ENCODE measurements at places on chromosomes 12 and 14.

- DNase-seq = no peak
Measured at GRCh38 chr14:101796016-101796415, 34.5 kb downstream of the PPP2R5C start.

DNA sequence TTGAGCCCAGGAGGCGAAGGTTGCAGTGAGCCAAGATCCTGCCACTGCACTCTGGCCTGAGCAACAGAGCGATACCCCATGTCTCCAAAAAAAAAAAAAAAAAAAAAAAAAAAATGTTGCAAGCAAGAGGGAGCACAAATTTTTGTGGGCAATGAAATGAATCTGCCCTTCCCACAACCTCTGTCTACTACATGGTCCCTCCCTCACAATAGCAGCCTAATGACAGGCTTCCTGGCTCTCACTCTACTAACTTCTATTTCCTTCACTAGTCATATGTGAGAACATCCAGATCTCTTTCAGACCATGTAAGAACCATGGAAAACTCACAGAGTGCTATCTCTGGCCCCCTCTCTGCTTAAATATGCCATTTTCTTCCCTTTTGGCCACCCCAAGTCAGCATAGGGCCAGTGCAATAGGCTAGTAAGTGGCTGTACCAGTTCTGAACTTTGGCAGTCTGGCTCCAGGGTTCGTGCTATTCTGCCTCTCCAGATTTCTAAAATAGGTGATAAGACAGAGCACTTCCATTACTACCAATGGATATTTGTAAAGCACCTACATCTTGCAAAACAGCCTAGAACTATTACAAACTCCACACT is 7.1 kb downstream of the OSBPL8 start:
- DNase-seq = no peak

GRCh38 chr12:76106631-76107030 is 22.1 kb upstream of the NAP1L1 start:
- DNase-seq = no peak

- no peak for DNase-seq
Measured at GRCh38 chr12:6204533-6205143, 4.4 kb downstream of the CD9 start.

- DNase-seq = no peak
Measured at GRCh38 chr12:78865516-78865915, 942 bp downstream of the SYT1 start.

DNA sequence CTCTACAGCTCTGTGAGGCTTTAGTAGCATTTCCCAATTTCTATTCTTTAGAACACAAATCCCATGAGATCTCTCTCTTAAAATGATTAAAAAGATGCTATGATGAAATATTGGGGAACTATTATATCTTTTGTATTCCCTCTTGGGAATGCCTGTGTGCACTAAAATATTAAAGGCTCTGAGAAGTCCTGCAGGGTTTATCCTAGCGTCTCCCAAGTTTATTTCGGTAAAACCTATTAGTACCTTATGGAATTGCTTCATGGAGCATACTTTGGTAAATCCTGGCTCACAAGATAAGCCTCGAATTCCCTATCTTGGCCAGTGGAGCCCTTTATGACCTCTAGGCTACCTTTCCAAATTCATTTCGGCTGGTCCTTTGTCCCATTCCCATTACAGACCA is 306.8 kb downstream of the VRK1 start:
- DNase-seq = no peak

- DNase-seq = no peak
Measured at GRCh38 chr12:3685830-3686229, 67.1 kb downstream of the CRACR2A start.

DNA sequence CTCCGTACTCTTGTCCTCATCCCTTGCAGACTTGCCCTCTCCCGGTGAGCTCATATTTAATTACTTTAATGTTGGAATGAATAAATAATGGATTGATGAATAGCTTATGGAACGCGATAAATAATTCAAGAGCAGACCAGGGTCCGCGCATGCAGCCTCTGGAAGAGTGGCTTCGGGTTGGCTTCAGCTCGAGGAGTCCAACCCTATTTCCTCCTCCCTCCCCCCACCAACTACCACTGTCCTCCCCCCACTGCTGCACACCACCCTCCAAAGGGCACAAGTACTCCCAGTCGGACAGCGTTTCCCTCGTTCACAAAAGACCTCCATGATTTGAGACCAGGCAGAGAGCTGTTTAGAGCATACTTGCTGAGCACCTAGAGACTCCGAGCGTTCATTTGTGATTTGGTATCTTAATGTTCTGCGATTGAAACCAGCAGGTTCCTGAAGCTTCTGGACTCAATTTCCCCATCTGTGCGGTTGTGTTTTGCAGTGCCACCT is 647 bp upstream of the SIX1 start:
- DNase-seq = no peak

- DNase-seq = no peak
Measured at GRCh38 chr12:48901278-48901677, 24.0 kb downstream of the FKBP11 start.

DNA sequence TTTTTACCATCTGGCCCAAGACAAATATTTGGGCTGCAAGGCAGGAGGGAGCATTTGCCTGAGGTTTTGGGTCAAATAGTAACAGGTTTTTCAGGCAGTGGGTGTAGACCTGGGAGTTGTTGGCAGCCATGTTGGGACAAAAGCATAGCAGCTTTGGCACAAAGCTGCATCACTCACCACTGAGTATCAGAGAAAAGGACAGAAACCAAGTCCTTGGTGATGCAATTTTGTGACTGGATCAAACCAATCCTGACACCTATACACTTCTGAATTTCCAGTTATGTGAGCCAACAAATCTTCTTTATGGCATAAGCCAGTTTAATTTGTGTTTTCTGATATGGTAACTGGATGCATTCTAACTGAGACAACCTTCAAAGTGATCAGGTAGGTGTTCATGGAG is 144.8 kb upstream of the KRR1 start:
- no peak for DNase-seq

- peak; percentile 77 for DNase-seq
Measured at GRCh38 chr14:56119201-56119981, 1.2 kb downstream of the PELI2 start.

DNA sequence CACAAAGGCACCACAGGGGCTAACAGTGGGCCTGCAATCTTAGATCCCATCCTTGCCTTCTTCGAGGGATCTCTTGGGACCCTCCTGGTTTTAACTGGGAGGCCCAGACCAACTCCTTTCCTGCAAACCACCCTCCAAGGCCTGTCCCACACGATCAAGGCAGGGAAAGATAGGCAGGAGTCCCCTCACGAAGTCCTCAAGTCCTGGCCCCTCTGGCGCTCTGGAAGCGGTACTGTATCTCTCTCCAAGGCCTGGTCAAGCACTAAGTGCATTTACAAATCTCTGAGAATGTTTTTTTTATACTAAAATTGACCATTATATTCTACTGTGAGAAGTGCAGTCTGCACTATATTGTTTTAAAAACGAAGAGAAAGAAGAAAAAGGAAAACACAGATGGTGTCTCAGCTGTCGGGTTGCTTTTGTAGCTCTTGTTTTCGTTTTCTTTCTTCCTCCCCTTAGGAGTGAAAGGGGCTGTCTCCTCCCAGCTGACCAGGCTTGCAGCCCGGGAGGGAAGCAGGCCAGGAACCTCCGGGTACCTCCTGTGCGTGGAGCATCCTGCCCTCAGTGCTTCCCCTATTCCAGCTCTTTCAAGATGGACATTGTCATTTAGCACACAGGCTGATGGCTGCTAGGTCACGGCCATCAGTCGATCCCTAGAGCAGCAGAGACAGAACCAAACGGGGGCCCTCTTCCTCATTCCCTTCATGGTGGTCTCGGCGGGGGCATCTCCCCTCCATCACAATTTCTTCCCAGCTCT is 56.7 kb downstream of the FAM222A start:
- peak; percentile 56 for DNase-seq

GRCh38 chr14:38257507-38257906 is 1.6 kb upstream of the CLEC14A start:
- no peak for DNase-seq

- no peak for DNase-seq
Measured at GRCh38 chr14:75803765-75804164, 142.7 kb downstream of the TTLL5 start.

- peak; percentile 73 for DNase-seq
Measured at GRCh38 chr14:105499256-105500035, 8.4 kb downstream of the TEDC1 start.

DNA sequence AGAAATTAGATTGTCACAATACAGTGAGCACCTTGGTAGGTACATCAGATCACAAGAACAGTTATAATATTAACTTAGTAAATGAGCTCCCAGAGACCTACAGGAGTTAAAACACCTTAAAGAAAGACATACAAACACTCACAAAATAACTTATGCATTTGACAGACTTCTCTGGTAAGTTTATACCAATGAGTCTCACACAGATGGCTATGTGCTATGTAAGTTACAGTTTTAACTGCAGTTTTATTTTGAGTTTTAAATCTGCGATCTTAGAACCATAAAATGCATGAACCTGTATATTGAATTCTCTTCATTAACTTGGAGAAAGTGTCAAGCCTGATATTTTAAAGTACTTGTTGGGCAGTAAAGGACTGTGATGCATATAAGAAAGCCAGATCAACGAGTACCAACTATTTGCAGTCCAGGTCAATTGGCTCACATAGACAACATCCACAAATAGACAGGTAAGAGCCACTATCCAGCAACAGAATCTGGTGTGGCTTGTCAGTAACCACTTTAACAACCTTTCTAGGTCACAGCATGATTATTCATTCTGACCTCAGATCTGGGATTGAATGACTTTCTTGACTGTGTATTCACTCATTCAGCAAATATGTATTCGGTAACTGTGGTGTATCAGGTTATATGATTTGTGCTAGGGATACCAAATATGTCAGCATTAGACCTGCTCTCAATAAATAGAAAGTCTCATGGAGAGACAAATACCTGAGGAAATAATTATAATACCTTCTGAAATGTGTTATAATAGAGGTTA is 856.6 kb upstream of the MGAT4C start:
- DNase-seq = no peak

GRCh38 chr14:77663293-77663692 is 44.5 kb downstream of the ALKBH1 start:
- DNase-seq = no peak

GRCh38 chr12:6451348-6452244 is at the start of gene TAPBPL:
Gene TAPBPL (plus strand): TSS chr12:6452042. CDS start chr12:6452249, 207 bp downstream.
- peak; percentile 93 for DNase-seq

DNA sequence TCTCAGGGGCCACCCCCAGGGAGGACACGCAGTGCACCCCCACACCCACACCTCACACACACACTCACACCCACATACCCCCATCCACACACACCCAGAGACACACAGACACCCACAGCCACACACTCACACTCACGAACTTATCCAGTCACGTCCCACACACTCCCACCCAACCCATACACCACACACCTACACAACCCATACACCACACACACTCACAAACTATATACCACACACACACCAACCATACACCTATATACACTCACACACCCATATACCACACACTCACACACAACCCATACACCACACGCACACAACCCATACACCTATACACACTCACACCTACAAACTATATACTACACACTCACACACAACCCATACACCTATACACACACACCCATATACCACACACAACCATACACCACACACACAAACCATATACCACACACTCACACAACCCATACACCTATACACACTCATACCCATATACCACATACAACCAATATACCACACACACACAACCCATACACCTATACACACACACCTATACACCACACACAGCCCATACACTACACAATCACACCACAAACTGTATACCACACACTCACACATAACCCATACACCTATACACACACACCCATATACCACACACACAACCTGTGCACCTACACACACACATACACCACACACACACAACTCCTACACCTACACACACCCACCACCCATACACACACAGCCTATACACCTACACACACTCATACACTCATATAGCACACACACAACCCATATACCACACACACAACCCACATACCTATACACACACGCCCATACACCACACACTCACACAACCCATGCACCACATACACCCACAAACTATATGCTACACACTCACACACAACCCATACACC is 42.7 kb downstream of the TMEM121 start:
- DNase-seq = no peak

DNA sequence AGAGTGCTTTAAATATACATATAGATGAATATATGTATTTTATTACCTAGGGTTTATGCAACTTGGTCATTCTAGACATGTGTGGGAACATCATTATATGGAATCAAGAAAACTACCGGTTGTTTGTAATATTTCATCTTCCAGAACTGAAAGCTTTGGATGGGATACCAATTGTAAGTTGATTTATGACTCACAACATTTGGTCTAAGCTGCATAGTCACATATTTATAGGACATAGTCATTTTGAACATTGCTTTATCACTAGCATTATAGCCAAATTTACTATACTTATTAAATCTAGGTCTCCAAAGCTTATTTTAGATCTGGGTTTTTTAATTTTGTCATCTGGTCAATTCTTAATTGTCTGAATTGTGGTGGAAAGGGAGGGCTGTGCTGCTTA is 83.7 kb upstream of the PCNX4 start:
- DNase-seq = no peak

DNA sequence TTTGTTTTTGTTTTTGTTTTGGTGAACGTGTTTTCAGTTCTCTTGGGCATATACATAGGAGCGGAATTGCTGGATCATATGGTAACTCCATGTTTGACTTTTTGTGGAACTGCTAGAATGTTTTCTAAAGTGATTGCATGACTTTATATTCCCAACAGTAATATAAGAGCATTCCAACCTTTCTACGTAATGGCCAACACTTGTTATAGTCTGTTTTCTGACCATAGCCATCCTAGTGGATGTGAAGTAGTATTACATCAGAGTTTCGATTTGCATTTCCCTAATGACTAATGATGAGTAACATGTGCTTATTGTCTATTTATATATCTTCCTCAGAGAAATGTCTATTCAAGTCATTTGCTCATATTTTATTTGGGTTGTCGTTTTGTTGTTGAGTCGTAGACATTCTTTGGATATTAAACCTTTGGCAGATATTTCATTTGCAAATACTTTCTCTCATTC is 268.7 kb downstream of the AEBP2 start:
- no peak for DNase-seq

GRCh38 chr14:56207626-56208292 is 89.5 kb downstream of the PELI2 start:
- no peak for DNase-seq

DNA sequence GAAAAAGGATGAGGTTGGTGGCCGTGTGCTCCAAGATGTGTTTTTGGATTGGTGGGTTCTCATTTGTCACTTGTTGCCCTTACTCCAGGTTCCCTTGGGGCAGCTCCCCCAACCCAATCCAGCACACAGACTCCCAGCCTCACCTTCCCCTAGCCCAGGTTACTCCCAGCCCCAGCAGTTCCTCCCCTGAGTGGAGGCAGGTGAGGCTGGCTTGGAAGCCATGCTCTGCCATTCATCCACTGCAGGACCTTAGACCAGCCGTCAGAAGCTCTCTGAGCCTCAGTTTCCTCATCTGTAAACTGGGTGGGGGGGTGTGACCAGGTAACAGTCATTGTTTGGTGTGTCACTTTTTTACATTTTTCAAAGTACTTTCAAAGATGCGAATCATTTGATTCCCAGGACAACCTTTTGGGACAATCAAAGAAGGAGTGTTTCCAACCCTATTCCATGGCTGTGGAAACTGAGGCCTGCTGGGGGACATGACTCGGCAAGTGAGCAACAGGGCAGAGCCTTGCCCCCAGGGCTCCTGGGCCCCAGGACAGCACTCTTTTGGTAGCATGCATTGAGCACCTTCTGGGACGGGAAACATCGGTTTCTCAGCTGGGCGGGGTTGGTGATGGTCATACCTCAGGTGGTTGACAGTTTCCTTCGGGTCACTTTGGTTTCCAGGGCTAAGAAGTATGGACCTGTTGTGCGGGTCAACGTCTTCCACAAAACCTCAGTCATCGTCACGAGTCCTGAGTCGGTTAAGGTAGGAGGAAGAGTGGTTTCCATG is 7.2 kb downstream of the CYP46A1 start:
- no peak for DNase-seq

Data from sigmoid colon (tissue), 7 donors.